Frontal cortex (tissue), 4 donors: ENCODE measurements at places on chromosomes 6 and 20. TPM values are rescaled to one million over a fixed set of nuclear protein-coding genes. Genes with fewer than 3 reads are reported as not detected.

The TRIM31 gene
- total RNA-seq, result not detected

The PGM3 gene
- 40.8 TPM for total RNA-seq

The CFB gene
- 0.82 TPM for total RNA-seq

The ADGRB3 gene
- 158 TPM for total RNA-seq

The MEP1A gene
- total RNA-seq, result not detected

The TTBK1 gene
- total RNA-seq, result 9.8 TPM

The ZNF334 gene
- total RNA-seq, result 11.4 TPM

The FUT9 gene
- 55.8 TPM for total RNA-seq

The USP49 gene
- 10.6 TPM for total RNA-seq

The CSTF1 gene
- 27.7 TPM for total RNA-seq

The AKAP7 gene
- 205 TPM for total RNA-seq

The FAM217A gene
- not detected for total RNA-seq

The CYP39A1 gene
- 2.9 TPM for total RNA-seq

The ZMYND8 gene
- 36.7 TPM for total RNA-seq

The E2F1 gene
- total RNA-seq, result 2.4 TPM

The PI3 gene
- total RNA-seq, result not detected
